NCI-H524 (cell line): ENCODE measurements at places on chromosomes 16 and 17.
A peak's percentile ranks its signal among the peaks of the same experiment; 100 is the strongest.

DNA sequence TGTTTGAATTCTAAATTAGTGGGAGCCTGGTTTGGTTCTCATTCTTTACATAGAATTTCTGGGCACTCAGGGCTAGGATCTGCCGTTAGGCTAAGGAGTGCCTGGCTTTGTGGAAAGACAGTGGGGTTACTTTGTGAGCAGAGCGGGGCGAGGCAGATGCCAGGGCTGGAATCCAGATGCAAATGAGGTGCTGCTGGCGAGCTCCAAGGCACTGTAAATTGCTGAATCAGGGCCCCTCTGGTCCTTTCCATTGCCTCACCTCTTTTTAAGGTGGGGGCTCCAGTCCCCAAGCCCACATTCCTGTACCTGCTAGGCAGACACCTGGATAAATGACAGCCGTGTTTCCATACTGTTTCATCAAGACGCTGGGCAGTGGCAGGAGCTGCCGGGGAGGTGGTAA is 33.8 kb downstream of the PIPOX start:
- DNase-seq, result no peak

DNA sequence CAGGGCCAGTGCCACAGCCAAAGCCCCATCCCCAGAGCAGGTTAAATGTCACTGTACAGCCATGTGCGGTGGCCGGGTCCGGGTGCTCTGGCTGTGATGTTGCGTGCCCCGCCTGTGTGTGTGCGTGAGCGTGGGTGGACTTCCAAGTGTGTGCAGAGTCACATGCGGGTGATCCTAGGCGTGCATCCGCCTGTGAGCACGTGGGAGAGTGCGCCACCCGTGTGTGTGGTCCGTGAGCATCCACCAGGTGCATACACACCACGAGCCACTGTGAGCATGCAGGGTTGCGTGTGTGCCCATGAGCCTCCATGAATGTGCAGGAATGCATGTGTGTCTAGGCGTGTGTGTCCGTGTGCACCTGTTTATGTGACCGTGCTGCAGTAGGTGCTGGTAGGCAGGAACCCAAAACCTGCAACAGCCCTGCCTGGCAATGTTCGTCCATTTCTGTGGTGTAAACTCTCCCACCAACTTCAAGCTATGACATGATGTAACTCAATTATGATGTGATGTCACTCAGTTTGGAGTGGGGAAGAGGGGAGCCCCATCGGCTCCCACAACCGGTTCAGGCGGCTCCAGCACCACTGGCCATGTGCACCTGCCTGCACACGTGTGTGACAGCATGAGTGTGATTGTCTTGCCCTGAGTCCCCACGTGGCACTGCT is 37.6 kb upstream of the ACSF3 start:
- DNase-seq, result no peak

DNA sequence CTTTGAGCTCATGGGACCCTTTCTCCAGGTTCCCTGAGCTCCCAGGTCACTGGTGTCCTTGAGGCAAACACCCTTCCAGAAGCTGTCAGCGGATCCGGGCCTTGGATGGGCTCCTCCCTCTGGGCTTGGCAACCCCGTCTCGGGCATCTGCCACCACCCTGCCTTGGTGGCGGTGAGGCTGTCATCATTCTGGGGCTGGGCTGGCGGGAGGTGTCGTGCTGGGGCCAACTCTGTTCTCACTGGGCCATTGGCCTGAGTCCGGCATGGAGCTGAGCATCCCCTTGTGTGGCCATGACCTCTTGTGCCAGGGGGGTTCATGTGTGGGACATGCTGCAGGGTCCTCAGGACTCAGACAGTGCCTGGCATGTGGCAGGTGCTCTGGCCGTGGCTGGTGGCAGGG is 197.6 kb downstream of the LAT start:
- DNase-seq, result no peak

- peak; percentile 62 for DNase-seq
These were observed 137.2 kb downstream of the SNX29 start for GRCh38 chr16:12113523-12114345.

DNA sequence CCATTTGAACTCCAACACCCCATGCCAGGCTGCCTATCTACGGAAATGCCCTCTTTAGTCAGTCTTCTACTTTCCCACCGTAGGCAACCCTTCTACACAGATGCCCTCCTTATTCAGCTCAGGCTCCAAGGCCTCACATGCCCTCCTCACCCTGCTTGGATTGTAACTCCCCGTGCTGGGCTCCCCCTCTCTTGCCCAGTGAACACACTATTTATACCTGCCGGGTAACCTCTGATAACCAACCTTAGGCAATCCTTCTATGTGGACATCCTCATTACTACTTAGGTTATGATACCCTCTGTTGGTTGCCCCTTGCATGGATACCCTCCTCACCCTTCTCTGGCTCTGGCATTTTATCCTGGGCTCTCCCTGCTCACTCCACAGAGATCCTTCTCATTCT is 50.3 kb downstream of the NFAT5 start:
- no peak for DNase-seq

GRCh38 chr16:89909777-89910716 is 8.6 kb upstream of the MC1R start:
- peak; percentile 58 for DNase-seq

DNA sequence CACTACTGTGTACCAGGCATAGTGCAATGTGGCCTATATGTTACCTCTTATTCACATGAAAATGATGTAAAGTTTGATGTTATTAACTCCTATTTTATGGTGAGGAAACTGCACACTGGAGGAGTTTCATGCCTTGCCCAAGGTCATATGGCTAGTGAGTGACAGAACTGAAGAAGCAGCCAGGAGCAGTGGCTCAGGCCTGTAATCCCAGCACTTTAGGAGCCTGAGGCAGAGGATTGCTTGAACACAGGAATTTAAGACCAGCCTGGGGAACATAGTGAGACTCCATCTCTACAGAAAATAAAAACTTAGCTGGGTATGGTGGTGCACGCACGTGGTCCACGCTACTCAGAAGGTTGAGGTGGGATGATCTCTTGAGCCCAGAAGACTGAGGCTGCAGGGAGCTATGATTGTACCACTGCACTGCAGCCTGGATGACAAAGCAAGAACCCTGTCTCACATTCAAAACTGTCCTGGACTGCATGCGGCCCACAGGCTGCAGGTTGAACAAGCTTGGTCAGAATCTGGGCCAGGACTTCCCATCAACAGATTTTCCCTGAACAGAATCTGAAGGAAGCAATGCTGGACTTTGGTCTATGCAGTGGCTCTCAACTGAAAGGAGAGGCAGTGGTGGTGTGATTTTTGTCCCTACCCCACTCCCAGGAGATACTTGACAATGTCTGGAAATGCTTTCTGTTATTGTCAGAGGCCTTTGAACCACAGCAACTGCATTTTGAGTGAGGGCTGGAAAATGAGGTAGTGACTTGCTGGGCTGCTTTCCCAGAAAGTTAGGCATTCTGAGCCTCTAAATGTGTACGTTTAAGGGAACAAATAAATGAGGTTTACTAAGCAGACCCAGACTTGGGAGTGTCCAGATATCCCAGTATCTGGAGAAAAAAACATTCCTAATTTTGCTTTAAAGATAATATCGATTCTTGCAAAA is 479.5 kb downstream of the TMEM114 start:
- DNase-seq, result no peak

DNA sequence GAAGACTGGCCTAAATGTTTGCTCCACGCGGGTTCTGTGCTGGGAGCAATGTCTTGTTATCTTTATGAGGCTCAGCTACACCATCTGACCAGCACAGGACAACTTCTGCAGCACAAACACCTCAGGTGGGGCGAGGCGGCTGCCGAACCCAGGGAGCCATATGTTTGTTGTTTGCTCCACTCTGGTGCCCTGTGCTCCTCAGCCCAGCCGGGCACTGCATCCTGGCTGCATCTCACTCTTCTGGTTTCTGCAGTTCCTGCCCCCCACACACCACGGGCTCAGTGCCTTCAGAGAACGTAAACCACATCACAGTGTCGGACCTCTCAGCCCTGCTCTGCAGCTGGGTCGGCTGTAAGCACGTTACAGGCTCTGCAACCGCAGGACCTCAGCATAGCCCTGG is 32.4 kb downstream of the MXRA7 start:
- no peak for DNase-seq

GRCh38 chr16:27995378-27995777 is 68.1 kb downstream of the GSG1L start:
- DNase-seq, result no peak

- peak; percentile 59 for DNase-seq
These were observed 108.5 kb downstream of the RAB11FIP4 start for GRCh38 chr17:31499771-31500554.

DNA sequence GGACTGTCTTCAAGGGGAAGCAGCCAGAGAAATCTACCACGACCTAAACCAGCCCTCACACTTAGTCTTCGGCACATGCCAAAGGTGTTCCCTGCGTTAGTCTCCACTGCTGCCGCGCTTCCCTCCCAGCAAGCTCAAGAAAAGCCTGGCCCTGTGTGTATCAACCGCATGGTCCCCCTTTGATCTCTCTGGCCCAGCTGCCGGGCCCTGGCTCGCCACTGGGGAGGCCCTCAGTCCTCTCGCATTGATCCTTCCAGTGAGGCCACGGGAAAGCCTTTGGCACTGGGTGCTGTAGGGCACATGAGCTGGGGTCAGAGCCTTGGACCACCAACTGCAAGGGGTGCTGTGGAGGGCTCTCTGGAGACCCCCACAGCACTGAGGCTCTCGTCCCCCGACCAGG is 29.6 kb upstream of the KLHDC4 start:
- DNase-seq, result no peak

DNA sequence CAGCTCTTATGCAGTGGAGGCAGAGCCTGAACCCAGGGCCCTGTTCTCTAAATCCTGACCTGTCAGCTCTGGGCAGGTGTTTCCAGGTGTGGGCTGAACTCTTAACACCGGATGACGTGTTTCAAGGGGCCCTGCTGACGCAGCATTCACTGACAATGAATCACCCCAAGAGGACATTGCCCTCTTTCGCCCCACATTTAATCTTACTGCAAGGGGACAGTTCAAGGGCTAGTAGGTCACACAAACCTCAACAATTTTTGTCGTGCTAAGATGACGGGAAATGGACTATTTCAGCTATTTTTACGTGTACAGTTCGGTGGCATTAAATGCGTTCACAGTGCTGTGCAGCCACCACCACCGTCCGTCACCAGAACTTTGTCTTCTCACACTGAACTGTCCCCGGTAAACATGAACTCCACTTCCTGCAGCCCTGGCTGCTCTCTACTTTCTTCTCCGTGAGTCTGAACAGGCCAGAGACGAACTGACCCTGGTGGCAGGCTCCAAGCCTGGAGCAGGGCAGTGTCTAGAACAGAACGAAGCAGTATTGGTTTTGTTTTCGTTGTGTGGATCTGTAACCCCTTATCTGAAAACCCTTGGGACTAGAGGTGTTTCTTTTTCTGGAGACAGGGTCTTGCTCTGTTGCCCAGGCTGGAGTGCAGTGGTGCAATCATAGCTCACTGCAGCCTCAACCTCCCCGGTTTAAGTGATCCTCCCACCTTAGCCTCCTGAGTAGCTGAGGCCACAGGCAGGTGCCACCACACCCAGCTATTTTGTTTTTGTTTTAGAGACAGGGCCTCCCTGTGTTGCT is 88.4 kb upstream of the CIBAR2 start:
- no peak for DNase-seq
